Effector memory CD4-positive, alpha-beta T cell (primary cell): ENCODE measurements at places on chromosomes 6 and 20.

GRCh38 chr6:19317431-19317986, 519.7 kb upstream of the ID4 start:
- no peak for DNase-seq

DNA sequence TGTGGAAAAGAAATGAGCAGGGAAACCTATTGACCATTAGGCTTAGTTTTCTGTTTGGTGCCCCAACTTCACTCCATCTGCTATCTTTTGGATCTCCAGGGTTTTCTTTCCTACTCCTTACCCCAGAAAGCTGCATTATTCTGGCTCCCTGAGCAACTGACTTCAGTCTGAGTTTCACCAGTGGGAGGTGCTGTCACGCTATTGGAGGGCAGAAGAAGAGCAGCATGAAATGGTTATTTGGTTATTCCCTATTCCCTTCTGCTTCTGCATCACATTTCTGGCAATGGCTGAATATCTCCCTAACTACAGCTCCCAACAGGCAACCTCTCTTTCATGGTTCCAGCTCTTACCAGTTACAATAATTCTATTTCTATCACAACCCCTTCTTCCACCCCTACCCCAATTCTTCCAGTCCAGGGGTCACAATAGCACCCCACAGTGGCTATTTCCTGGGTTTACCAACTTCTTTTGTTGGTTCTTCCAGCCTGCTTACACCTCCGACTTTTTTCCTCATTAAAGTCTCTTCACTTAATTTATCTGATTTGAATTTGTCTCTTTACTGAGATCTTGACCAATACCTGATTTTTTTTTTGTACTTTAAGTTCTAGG, 311.5 kb downstream of the PLCB1 start:
- no peak for DNase-seq

- no peak for DNase-seq
These were observed 214.7 kb downstream of the BCAS1 start for GRCh38 chr20:53855733-53856132.

DNA sequence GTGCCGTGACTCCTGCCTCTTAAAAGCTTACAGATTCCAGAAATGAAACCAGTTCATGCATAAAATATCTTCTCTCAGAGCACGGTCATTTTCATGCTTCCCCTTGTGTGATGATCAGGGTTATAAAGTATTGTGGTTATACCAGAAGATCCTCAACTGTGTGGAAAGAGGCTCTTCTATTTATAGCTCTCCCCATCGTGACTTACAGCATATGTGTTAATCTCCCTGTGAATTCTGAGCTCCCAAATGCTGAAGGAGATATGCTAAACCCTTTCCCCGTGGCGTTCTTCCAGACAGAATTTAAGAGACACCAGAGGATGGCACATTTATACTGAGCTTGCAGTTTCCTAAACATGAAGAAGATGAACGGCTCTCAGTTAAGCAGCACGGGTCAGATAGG, 158.8 kb downstream of the CDH26 start:
- no peak for DNase-seq

DNA sequence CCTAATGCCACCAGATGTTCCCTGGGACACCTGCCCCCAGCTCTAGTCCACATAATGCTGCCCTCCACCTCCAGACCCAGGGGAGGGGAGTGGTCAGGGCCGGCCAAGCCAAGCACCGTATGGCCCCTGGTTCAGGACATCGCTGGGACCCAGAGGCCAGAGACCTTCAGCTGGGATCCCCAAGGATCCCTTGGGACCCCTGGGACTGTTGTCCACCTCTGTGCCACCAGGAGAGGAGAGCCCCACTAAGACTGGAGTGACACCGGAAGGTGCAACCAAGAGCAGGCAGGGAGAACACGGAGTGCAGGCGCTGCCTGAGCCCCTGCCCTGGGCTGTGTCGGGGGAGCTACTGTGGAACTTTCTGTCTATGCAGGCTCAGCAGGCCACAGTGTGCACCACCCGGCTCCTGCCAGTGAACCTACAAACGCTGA, 43.6 kb downstream of the CTCFL start:
- DNase-seq = no peak
